ENCODE measurements at places on chromosomes 12 and 14. TPM values are rescaled to one million over a fixed set of nuclear protein-coding genes. Genes with fewer than 3 reads are reported as not detected.

APOF gene
- total RNA-seq: not detected

DNA sequence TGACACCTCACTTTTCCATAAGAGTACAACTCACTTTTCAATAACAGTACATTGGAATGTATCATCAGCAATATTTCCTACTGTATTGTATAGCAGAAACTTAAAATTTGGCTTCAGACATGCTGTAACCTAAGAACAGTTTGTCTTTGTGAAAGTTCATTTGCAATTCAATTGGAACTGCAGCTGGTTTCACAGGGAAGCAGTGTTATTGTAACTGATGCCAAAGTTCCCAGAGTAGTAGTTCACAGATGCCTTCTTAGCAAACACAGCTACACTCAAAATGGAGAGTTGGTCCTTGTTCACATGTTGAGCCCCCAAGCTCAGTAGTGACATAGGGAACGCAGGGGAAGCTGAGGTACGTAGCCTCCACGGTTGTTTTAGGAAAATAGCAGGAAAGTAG lies 23.3 kb downstream of the PPP1R36 start:
- no peak for DNase-seq

RPL10L gene
- total RNA-seq: not detected

AQP6 gene
- not detected for total RNA-seq

LRTM2 gene
- total RNA-seq: not detected

C12orf56 gene
- 7.9 TPM for total RNA-seq

DNA sequence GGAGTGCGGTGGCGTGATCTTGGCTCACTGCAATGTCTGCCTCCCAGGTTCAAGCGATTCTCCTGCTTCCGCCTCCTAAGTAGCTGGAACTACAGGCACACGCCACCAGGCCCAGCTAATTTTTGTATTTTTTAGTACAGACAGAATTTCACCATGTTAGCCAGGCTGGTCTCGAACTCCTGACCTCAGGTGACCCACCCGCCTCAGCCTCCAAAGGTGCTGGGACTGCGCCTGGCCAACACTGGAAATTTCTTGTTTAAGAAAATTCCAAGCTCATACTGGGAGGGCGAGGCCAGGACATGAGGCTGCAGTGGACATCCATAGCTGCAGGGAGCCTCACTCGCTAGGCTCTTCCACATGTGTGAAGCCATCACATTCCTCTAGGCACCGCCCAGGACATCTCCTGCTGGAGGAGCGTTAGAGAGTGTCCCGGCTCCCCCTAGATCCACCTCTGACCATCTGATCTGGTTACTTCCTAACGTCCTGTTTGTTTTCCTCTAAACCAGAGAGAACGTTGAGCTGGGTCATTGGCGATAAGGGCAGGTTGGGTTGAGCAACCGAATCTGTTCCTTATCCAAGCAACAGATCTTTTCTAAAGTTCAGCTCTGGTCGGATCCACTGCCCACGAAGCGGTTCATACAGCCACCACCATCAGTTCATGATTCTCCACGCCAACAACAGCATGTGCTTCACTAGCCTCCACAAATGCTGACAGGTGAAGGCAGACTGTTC lies 108.2 kb upstream of the MED13L start:
- DNase-seq: no peak

CIROP gene
- not detected for total RNA-seq

ESRRB gene
- 1.1 TPM for total RNA-seq

GRCh38 chr14:54493293-54493692 lies 4.5 kb upstream of the GMFB start:
- no peak for DNase-seq

DNA sequence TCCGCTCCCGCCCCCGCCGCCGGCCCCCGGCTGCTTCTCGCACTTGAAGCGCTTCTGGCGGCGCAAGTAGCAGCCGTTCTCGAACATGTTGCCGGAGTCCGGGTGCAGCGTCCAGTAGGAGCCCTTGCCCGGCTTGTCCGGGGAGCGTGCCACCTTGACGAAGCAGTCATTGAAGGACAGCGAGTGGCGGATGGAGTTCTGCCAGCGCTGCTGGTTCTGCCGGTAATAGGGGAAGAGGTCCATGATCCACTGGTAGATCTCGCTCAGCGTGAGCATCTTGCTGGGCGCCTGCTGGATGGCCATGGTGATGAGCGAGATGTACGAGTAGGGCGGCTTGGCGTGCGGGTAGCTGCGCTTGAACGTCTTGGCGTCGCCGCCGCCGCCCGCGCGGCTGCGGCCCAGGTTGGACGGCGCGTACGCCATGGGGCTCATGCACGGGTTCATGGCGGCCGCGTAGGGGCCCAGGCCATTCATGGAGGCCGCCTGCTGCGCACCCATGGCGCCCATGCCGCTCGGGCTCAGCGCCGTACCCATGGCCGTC lies 3.0 kb downstream of the FOXA1 start:
- no peak for DNase-seq

- peak; percentile 46 for DNase-seq
Observed at GRCh38 chr14:72740966-72741825, 152.7 kb downstream of the DPF3 start.

GRCh38 chr12:115245020-115245419 lies 561.0 kb upstream of the TBX3 start:
- DNase-seq: peak; percentile 21

- DNase-seq: no peak
Observed at GRCh38 chr12:121724925-121725324, 12.4 kb downstream of the TMEM120B start.

GLT1D1 gene
- total RNA-seq: 2.1 TPM

- no peak for DNase-seq
Observed at GRCh38 chr12:102551186-102551585, 70.8 kb upstream of the IGF1 start.

MGST1 gene
- 49.5 TPM for total RNA-seq

DNA sequence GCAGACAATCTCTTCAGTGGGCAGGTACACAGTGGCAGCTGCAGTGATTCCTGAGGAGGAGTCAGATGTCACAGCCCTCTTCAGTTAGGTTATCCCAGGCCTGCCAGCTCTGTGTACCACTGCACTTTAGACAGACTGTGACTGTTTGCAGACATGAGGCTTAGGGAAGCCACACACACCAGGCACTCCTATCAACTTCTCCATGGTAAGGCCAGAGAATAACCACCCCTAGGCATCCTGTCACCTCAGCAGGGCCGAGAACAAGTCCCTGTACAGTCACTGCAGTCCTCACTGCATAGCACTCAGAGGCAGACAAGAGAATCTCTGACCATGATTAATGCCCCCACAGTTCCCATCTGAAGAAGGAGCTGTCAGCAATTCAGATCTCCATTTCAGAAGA lies 296.5 kb downstream of the GALC start:
- DNase-seq: no peak

DNA sequence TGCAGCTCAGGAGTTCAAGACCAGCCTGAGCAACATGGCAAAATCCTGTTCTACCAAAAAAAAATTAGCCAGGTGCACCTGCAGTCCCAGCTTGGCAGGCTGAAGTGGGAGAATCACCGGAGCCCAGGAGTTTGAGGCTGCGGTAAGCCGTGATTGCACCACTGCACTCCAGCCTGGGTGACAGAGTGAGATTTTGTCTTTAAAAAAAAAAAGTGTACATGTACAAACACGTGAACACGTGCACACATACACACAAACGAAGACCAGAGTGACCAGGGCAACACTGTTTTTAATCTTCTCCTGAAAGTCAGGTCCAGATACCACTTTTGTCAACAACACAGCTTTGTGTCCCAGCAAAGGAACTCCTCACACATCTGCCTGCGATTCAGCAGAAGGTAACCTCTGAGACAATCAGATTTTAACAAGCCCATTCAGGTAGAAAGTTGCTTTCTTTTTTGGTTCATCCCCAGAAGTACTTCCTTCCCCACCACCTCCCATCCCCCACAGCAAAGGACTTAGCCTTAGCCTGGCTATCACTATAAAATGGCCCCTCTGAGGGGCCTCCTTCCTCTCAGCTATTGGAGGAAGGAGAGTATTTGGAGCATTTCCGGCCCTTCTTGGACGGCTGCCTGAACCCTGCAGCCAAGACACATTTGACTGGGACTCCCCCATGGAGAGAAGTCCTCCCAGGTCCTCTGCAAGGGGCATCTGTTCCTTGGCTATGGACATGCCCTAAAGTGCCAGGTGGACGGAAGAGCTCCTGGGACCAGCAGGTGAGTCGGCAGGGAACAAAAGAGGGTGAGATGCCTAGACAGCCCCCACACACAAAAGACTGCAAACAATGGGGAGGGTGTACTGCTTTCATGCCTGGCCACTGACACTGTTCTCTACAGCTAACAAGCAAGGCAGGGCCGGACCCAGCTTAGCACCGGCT lies 9.8 kb downstream of the CTDSP2 start:
- peak; percentile 93 for DNase-seq

FOXN4 gene
- total RNA-seq: 0.12 TPM

GUCY2C gene
- total RNA-seq: not detected

HCAR2 gene
- total RNA-seq: 18.3 TPM

GRCh38 chr14:64812412-64812811 lies 67.3 kb downstream of the SPTB start:
- no peak for DNase-seq

DNA sequence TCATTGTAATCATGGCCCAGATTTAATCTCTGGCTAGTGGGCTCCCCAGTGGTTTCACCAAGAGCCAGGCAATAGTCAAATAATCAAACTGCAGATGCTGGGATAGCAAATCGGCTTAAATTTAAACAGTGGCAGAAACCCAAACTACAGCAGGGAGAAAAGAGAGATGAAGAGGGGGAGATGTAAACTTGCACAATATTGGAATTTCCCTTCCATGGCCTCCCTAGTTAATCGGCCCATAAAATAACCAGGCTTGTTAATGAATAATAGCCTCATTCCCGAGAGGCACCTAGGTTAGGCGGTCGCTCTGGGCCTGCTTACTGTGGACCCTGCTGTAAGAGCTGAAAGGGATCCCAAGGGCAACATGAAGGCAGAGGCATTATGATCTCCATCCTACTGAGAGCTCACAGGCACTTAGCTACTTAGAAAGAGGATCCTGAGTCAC lies 116.2 kb downstream of the NUAK1 start:
- DNase-seq: no peak

- no peak for DNase-seq
Observed at GRCh38 chr12:101536069-101536674, 58.6 kb upstream of the MYBPC1 start.

DNA sequence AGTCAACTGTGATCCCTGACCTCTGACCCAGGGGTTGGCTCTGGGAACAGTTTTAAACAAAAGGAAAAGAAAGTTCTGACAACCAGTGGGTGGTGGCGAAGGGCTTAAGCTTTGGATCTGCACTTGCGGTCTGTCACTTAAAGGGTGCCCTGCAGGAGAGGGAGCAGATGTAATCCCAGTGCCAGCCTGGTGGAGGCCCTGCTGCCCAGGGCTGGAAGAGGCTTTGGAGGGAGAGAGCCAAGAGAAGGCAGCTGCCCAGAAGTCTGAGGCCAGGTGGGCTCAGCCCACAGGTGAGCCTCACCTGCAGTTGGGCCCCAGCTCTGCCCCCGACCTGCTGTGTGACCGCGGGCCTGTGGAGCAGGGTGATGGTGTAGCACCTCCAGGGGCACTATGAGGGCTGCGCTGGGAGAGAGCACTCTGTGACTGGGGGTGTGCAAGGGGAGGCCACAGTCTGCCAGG lies 19.1 kb downstream of the SH2B3 start:
- DNase-seq: no peak

- no peak for DNase-seq
Observed at GRCh38 chr14:84254290-84254689, 1275.7 kb upstream of the FLRT2 start.

ITPK1 gene
- 40.9 TPM for total RNA-seq

DNA sequence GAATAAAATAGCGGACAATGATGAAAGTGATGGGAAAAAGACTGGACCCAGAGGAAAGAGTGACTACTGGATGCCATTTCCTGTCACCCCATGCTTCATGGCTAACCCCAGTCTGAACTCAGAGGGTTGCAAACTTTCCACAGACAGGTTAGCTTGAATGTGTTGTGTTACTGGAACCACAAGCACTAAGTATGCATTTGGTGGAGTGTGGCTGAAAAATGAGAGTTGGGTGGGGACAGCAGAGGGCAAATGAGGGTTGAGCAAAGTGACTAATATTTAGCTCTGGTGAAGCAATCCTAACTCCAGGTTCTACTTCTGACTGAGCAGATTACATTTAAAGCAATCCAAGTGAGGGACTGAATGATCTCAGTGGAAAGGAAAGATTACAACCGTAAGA lies 1.6 kb downstream of the SLC16A7 start:
- DNase-seq: peak; percentile 71

- no peak for DNase-seq
Observed at GRCh38 chr12:58009405-58010195, 68.2 kb downstream of the ATP23 start.

TAC3 gene
- not detected for total RNA-seq

- no peak for DNase-seq
Observed at GRCh38 chr14:31993521-31993951, 83.6 kb upstream of the ARHGAP5 start.

CEP128 gene
- total RNA-seq: 5.9 TPM

NFATC4 gene
- total RNA-seq: 26.1 TPM

DNA sequence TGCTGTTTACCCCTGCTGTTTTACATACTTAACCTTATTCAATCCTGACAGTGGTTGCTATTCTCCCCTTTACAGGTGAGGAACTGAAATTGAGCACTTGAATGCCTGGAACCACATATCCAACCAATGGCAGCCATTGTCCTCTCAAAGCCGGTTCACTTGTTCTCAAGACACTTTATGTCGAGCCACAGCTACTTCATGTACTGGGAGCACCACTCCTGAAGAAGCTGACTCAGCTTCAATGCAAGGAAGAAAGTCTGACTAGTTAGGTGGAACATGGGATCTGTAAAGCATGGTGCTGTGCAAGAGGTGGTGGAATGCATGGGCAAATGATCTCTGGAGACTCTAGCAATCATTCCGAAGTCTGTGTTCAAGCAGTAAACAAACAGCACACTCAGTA lies 113.9 kb upstream of the CPM start:
- no peak for DNase-seq

DNA sequence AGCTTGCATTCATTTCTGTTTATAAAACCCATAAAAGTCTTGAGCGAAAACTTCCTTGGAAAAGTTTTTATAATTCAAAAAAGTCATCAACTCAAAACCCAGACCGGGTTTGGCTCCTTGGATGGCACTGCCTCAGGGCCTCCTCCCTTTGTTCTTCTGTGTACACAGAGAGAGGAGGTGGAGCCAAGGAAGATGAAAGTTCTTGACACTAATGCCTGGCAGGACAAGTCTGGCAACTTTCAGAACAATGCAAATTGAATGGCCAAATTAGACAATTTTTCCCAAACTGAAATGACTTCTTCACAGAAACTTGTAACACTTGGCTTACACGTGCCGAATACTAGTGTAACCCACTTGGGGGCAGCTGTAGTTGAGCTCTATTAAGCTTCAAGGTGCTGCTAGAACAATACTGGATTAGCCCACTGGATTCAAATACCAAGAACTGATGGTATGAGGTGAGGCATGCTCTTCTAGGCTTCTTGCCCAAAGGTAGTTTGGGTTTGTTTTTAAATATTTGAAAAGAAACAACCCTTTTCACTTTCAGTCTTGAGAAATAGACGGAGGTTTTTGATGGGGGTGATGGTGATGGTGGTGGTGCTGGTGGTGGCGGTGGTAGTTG lies 86.6 kb upstream of the FRMD6 start:
- peak; percentile 31 for DNase-seq

DNA sequence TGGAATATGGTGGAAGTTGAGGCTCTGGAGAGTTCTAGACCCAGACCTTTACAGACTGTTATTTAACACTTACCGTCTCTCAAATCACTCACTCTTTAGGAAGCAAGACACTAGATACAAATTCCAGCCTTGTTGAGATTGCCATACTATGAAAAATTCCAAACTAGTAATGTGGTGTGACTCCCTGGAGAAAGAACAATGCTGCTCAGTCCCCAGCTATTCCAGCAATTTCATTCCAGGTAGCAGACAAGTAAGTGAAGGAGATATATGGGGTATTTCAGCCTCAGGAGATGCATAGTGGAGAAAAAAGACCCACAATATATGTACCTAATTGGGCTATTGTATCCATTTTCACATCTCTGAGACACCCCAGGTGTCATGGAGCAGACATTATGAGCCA lies 678.9 kb upstream of the LMO3 start:
- no peak for DNase-seq
